Fibroblast of villous mesenchyme (primary cell): ENCODE measurements at places on chromosomes 3 and 15. TPM values are rescaled to one million over a fixed set of nuclear protein-coding genes. Genes with fewer than 3 reads are reported as not detected.

GRCh38 chr3:31002730-31003129, 108.3 kb upstream of the GADL1 start:
- DNase-seq: no peak

DNA sequence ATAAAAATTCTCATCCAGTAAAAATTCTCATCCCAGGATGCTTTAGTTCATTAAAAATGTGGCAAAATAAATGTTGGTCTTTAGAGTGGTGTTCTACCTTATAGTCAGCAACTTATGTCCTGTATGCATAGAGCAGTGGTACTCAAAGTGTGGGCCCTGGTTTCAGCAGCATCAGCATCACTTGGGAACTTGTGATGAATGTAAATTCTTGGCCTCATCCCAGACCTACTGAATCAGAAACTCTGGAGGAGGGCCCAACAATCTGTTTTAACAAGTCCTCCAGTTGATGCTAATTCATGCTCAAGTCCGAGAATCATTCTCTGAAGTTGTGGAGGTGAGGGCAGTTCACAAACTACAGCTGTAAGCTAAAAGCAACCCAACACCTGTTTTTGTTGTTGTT, 307.3 kb upstream of the SATB1 start:
- no peak for DNase-seq

DNA sequence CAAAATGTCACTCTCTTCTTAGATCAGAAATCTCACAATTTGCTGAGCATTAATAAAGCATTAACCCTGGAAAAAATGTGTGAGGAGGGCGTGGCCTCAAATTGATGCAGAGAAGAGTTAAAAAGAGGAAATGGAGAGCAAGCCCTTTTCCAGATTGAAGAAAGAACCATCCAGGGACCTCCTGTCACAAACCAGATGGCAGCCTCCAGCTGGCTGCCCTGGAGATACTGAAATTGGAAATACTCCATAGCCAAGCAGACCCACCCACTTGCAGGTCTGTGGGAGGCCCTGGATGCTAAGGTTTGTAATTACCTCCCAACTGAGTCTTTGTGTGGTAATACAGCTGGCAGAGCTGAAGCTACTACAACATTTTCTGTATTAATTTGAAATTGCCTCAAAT, 214.9 kb downstream of the IL20RB start:
- DNase-seq: no peak

GRCh38 chr3:69385123-69385722, 665 bp downstream of the FRMD4B start:
- DNase-seq: no peak

The HCN4 gene
- not detected in 2 replicates for total RNA-seq

The SLC2A2 gene
- under 0.01 TPM in 1 of 2 replicates, not detected in the other for total RNA-seq
